ENCODE measurements at places on chromosomes 3 and 15. TPM values are rescaled to one million over a fixed set of nuclear protein-coding genes. Genes with fewer than 3 reads are reported as not detected.

UBAP1L gene
- total RNA-seq, result 1.8 TPM

- peak; percentile 69 for ATAC-seq
Observed at GRCh38 chr3:99859825-99860224, 42.2 kb downstream of the CMSS1 start.

- ATAC-seq, result no peak
Observed at GRCh38 chr3:45644063-45644790, 45.0 kb upstream of the SACM1L start.

- no peak for ATAC-seq
Observed at GRCh38 chr15:59266028-59266427, 59.4 kb downstream of the LDHAL6B start.

DNA sequence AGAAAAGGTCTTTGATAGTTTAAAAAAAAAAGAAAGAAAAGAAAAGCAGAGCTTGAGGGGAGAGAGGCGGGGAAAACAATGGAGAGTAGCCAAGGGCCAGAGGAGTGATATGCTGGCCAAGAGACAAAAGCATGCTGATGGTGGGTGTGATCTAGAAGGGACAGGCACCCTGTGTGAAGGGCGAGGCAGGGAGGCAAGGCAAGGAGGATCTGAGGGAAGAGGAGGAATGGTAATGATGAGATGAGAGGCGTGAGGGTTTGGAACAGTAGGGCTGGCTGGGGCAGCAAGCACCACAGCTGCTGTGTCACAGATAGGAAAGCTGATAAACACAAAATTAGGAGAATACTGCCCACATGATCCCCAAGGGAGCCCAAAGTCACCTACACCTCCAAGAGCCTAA lies 65.5 kb downstream of the LARS2 start:
- ATAC-seq, result no peak

All from esophagus mucosa (tissue), 1 donor.